Foreskin keratinocyte (primary cell): ENCODE measurements at places on chromosomes 4 and X. TPM values are rescaled to one million over a fixed set of nuclear protein-coding genes. Genes with fewer than 3 reads are reported as not detected.

Gene SPANXA1
- not detected in 2 replicates for total RNA-seq

Gene BEX1
- 0.42 and 0.54 TPM in 2 replicates for total RNA-seq

Gene RASSF6
- 1.2 and 1.3 TPM in 2 replicates for total RNA-seq

Gene MTNR1A
- not detected in 2 replicates for total RNA-seq

Gene ARAP2
- total RNA-seq = 13.0 and 13.5 TPM in 2 replicates

Gene ARMCX2
- total RNA-seq = 32.0 and 39.8 TPM in 2 replicates

Gene KLHL13
- total RNA-seq = 5.2 and 6.5 TPM in 2 replicates

Gene PRDM8
- total RNA-seq = 6.8 and 7.5 TPM in 2 replicates

Gene BMX
- 0.03 TPM in 1 of 2 replicates, not detected in the other for total RNA-seq

Gene TIMP1
- 158 and 163 TPM in 2 replicates for total RNA-seq

Gene MRPS18C
- total RNA-seq = 57.4 and 65.5 TPM in 2 replicates

Gene CXCL1
- 27.5 and 36.3 TPM in 2 replicates for total RNA-seq

Gene SSX1
- not detected in 2 replicates for total RNA-seq

Gene EMCN
- total RNA-seq = not detected in 2 replicates

Gene TSPAN7
- total RNA-seq = 0.24 and 0.28 TPM in 2 replicates

Gene USP17L20
- total RNA-seq = not detected in 2 replicates
